ENCODE measurements at places on chromosomes 5 and 9.

DNA sequence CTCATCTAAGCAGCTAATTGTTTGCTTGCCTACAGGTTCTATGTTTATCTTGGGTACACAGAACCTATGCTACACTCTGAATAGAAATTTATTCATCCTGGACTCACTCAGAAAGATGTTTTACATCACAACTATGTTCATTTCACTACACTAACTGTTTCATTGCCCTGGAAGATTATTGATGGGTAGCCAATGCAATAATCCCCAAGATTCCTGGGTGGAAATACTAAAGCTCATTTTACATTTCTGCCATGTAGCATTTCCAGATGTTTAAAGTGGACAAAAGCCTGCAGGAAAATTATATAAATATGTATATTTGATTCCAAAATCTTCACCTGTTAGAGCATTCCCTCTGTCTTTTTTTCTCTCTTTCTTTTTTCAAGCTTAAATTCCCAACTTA, 51.9 kb upstream of the IL7R start:
- DNase-seq = no peak

GRCh38 chr9:136792321-136793085, 1.4 kb downstream of the TMEM141 start:
- DNase-seq = no peak

DNA sequence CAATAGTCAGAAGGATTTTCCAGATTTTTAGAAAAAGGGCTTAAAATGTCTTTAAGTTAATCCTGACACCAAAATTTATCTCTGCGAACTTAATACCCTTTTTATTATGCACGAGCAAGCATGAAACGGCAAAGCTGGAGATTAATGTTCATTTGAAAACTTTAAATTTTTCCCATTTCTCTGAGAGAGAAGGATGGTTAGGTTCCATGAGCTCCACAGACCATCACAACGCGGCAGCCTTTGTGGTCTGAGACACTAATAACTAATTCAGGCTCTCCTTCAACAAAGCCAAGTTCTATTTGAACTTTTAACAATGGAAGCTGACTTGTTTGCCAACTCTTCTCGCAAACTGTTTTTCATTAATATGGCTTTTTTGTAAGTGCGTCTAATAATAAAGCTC, 94.7 kb downstream of the MYO10 start:
- DNase-seq = no peak

DNA sequence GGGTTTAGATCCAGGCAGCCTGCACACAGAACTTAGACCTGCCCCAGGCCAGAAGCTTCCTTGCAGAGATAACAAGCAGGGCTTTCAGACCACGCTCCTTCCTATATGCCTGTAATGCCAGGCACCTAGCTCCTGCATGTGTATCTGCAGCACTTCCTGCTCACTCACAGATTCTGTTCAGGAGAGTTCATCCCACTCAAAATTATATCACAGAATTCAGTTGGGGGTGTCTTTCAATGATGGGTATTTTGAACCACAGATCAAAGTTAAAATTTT, 105.8 kb downstream of the SGCD start:
- peak; percentile 21 for DNase-seq

GRCh38 chr5:147417135-147417813, 92.6 kb downstream of the DPYSL3 start:
- DNase-seq = no peak

DNA sequence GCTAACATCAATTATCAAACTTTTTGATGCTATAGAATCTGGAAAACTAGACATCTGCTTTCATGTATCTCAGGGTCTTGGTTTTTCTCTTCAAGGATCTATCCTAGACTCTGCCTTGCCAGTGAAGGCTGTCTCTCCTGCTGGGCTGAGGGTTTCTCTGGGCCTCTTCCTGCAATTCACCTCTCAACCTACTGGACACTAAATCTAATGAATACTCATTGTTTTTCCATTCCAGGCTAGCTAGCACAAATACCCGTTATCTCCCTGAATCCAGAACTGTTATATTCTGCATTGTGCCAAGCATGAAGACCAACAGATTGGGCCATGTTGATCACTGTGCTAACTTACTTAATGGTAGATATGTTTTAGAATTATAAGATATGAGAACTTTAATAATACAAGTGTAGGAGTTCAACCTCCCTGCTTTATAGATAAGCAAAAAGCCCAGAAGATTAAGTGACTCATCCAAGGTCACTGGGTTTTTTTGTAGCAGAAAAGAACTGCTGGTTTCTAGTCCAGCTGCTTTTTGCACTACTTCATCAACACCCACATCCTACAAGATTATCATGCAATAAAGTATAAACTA, 56.5 kb upstream of the RNF38 start:
- no peak for DNase-seq

DNA sequence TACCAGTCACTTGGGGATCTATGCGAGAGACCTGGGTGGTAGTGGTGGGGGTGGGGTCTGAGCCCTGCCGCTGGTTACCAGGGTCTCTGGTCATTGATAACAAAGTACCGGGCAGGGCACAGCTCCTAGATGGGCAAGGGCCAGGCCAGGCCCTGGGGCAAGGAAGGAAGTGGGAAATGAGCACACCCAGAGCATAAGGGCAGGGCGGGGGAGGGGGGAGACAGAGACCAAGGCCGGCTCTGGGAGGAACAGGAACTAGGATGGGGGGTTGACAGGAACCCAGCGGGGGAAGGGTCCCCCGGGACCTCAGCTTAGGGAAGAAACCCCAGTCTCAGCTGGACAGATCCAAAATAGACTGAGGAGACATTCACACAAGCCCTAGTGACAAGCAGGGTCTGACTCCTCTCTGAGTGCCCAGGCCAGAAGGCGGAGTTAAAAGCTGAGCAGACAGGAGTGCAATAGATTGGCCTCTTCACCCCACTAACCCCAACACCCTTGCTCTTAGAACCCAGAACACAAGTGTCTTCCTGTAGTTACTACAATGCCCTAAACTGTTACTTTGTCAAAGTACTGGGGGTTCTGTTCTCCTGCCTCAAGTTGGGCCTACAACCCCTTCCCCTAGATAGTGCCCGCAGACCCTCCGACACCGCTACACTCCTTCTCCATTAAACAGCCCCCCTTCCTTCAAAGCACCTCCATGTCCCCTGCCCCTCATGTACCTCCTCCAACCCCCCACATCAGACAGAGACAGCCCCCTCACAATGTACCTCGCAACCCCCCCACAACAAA, 628 bp downstream of the ATOSB start:
- peak; percentile 31 for DNase-seq
